ENCODE measurements at places on chromosomes 2 and 18.

DNA sequence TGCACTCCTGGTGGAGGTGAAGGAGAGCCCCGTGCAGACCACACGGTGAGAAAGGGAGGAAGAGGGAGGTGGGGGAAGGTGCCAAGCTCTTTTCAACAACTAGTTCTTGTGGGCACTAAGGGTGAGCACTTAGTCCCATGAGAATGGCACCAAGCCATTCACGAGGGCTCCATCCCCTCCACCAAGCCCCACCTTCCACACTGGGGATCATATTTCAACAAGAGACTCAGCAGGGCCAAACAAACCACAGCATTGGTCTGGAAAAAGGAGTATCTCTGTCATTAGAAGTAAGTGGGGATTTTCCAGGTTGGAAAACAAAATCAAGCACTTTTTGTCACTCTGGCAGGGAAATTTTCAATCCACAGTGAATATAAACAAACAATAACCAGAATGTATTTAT, 38.4 kb downstream of the ZAP70 start:
- no peak for DNase-seq

GRCh38 chr18:5122272-5122671, 74.8 kb downstream of the AKAIN1 start:
- DNase-seq, result no peak

DNA sequence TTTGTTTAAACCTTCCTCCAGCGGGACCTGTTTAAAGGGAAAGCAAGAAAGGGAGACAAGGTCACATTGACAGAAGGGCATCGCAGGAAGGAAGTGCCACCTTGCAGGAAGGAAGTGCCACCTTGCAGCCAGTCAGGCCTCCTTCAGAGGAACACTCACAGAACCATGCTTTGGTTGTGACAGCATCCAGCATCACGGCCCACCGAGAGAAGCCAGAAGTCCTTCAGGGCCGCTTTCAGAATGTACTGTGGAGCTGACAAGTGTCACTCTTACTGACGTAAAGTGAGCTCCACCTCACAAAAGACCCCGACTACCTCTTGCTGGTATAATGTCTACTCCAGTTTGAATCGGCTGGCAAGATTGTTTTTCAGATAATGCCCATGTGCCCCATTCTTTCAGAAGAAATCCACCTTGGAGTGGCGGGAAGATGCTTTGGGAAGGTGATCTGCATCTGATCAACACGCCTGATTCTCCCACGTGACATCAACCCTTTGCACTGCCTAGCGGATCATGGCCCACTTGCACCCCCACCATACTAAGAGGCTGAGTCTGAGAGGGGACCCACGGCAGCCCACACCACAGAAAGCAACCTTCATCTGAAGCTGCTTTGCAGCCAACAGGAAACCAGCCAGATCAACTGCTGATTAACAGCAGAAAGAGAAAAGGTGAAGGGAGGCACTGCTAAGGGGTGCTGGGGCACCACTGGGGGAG, 99.8 kb downstream of the UXS1 start:
- no peak for DNase-seq

DNA sequence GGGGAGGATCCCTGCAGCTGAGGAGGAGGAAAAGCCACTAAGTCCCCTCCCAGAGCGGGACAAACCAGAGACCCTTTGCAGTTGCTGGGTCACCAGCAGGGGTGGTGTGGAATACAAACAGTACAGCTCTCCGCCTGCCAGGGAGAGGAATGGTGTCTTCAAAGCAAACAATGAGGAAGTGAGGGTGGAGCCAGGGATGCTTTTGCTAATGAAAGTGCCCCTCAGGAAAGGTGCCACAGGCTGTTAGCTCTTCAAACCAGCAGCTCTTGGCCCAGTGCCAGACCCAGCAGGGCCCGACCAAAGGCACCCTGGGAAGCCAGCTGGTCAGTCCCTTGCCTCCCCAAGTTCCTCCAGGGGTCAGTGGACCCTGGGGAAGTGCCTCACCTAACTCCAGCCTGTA, 102.8 kb downstream of the HIBCH start:
- no peak for DNase-seq

GRCh38 chr2:26494891-26495290, 17.0 kb upstream of the OTOF start:
- DNase-seq, result no peak

DNA sequence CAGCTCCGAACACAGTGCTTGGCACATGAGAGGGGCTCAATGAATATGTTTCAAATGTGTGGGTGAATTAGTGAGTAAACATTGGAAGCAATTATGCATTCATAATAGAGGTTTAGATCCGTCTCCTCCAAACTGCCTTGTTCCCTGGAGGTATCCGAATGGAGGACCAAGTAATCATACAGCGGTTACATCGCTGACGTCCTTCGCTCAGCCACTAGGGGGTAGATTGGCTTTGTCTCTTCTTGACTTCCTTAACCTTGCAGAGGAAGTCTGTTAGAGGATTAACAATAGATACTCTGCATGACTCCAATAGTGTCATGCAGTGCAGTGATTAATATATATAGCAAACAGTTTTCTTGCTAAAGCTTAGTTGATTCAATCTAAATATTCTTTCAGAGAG, 517.0 kb downstream of the PTPRM start:
- DNase-seq, result no peak

- DNase-seq, result no peak
These were observed 2.9 kb downstream of the ZNF513 start for GRCh38 chr2:27377618-27378095.

DNA sequence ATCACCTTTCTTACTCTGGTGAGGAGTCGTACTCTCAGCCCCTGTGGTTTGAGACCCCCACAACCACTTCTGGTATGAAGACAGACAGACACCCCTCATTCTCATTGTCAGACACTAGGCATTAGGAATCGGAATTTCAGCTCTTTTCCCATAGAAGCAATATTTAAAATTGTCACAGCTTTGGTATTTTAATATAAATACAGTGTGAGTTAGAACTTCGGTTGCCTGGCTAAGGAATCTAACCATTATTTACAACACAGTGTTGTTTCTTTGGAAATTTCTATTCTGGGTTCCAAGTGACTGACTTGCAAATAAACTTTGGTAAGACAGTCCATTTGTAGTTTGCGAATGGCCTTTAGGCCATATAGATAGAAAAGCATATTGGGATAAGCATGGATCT, 318.1 kb downstream of the PARD3B start:
- DNase-seq, result no peak

- no peak for DNase-seq
These were observed 44.8 kb downstream of the TCF4 start for GRCh38 chr18:55543130-55543704.

DNA sequence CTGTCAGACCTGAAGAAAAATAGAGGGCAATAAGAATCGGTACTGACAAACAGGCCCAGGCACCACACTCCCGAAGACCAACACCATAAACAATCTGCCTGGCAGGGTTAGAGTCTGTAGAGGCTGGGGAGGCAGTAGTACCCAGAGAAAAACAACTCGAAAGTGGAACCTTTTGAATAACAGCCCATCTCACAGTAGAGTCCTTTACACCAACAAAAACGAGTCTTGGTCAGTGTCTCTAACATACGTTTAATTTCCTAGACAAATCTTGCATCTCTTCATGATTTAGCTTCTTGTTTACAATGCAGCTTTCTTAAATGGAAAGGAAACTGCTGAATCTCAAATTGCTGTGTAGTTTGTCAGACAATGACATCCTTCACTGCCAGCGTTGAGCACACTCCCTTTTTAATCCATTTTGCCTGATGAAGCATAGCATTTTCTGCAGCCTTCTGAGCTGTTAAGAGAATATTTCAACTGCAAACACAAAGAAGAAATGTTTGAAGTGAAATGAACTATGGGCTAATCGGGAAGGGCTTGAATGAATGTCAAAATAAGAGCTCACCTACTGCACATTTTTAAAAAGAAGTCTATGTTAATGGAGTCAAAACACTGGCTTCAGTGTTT, 73.1 kb upstream of the DSG1 start:
- DNase-seq, result no peak

DNA sequence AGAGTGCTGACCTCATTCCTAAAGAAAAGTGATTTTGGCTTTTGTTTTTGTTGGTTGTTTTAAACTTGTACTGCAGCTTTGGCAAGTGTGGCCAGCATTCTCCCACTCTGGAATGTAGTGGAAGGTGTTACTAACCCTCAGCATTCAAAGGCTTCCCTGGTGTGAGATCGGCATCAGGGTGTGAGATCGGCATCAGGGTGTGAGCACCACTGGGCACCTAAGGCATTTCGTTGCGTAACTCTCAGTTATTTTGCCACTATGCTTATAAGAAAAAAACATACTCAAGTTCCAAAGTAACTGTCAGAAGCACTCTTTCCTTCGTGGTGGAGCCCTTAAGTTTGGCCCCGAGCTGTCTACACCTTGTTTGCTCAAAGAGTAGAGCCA, 1.7 kb downstream of the CYBRD1 start:
- no peak for DNase-seq

DNA sequence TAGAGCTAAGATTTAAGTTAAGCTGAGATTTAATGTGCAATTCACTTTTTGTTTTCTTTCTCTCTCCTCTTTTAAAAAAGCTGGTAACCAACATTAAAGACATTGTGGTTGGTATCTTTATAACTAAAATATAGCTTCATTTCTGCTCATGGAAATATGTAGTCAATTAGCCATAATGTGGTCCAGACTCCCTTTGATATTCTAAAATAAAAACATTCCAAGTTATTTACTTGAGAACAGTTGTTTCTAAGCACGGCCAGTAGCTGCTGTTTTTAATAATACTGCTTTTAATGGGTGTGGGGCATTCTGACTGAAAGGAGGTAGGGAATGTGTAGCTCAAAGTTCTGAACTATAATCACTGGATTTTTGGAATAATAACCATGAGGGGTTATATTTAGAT, 183.3 kb upstream of the FBXO11 start:
- DNase-seq, result no peak

DNA sequence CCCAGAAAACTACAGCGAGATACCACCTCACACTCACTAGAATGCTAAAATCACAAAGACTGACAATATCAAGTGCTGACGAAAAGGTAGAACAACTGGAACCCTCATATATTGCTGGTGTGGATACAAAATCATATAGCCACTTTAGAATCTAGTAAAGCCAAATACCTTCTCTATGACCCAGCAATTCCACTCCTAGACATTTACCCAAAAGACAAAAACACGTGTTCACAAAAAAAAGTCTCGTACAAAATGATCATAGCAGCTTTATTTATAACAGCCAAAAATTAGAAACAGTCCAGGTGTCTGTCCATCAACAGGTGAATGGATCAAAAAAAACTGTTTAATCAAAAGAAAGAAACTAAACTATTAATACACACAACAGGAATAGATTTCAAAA, 126.6 kb downstream of the ZFP36L2 start:
- DNase-seq, result no peak

DNA sequence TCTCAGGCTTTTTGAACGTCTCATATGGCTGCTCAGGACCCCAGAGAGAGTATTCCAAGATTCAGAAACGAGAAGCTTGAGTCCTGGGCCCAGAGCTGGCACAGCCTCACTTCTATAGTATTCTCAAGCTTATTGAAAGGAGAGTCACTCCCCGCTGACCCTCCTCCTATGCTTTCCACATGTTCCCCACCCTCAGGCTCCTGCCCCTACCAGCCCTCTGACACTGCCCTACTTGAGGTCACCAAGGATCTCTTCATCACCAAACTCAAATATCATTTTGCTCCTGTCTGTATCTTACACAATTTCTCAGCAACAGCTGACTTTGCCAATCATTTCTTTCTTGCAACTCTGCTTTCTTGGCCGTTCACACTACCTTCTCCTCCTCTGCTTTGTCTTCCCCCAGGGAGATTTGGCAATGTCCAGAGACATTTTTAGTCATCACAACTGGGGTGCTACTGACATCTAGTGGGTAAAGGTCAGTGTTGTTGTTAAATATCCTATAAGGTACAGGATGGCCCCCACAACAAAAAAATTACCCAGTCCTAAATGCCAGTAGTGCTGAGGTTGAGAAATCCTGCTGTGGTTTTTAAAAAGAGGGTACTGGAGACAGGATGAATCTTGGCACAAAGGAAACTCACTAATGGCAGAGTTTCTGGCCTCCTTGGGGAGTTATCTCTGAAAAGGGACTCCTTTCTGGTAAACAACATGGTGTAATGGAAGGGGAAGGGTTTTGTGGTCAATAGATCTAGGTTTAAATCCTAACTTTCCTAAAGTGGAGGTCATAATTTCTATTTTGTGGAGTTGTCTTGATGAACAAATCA, 26.9 kb upstream of the INSIG2 start:
- DNase-seq, result peak; percentile 41

DNA sequence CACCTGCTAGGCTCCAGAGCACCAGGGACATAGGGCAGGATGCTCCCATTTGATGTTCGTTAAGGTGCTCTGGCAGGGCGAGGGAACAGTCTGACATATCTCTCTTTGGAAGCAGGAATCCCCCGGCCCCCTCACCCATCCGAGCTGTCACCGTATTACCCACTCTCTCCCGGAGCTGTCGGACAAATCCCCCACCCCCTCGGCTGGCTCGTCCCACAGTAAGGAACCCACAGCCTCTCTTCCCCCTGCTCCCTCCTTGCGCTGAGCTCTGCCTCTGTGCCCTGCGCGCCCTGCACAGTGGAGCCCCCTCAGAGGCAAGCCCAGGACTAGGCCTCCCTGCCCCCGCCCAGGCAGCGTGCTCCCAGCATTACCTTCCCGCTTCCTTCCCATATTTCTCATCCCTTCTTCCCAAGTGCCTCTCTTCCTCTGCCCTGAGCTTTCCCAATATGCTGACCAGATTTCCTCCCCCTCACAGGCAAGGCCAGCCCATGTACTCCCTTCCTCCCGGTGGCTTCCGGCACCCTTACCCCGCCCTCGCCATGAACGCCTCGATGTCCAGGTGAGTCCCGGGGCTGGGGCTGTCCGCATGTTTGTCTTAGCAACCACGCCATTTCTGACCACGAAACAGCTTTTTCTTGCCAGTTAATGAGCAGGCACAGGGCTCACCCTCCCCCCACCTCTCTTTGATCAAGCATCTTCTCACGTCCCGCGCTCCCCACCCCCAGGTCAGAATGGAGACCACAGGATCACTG, 23.8 kb downstream of the TGOLN2 start:
- DNase-seq, result no peak

DNA sequence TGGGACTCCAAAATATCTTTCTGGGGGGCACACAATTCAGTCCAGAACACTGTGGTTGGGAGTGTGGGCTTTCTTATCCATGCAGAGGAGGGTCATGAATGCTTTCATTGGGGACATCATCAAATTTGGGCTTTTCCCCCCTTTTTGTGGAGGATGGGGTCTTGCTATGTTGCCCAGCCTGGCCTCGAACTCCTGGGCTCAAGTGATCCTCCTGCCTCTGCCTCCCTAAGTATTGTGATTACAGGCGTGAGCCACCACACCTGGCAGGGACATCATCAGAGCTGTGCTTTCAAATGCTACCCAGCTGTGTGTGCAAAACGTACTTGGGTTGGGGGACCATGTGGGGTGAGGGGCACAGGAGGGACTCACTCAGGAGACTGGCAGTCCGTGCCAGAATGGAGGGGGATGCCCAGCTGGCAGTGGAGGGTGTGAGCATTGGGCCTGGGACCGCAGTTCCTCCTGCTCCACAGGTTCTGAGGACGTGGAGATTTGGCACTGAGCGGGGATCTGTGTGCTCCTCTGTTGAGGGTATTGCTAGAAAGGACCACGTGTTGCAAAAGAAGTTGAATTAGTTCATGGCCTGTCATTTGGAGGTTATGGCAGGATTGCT, 24.4 kb downstream of the EMILIN2 start:
- no peak for DNase-seq

Measured in GM20000 (cell line).